ENCODE measurements at places on chromosomes 7 and 10.

GRCh38 chr10:67401711-67402110, 294.3 kb downstream of the CTNNA3 start:
- no peak for DNase-seq

DNA sequence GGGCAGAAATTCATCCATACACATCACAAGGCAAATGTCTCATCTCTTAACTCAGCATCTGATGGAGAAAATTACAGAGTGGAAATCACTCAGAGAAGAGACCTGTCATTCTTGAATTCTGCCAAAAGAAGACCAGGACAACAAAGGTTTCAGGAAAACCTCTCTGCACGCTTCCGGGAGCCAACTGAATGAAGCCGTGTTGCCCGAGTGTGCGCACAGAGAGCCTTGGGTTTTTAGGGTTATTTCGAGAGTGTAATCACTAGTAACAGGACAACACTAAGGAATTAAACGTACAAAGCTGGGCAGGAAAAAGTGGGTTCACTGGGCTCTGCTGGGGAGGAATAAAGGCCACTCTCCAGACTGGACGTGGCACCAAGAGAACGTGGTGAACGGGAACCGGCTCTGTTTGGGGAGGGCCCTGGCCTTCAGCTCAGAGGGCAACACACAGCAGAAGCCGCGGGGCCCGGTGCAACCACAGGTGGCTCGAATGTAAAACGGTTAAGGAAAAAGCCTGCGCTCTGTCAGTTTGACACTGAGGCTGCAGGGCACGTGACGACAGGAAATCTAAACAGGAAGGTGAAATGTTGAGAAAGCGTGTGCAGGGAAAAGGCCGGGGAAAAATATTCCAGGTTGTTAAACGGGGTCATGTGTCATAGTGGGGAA, 331.5 kb downstream of the DNAJB6 start:
- DNase-seq, result no peak

GRCh38 chr10:76270464-76270863, 839.0 kb downstream of the LRMDA start:
- no peak for DNase-seq

GRCh38 chr10:35495521-35496119, 109.5 kb upstream of the GJD4 start:
- no peak for DNase-seq

DNA sequence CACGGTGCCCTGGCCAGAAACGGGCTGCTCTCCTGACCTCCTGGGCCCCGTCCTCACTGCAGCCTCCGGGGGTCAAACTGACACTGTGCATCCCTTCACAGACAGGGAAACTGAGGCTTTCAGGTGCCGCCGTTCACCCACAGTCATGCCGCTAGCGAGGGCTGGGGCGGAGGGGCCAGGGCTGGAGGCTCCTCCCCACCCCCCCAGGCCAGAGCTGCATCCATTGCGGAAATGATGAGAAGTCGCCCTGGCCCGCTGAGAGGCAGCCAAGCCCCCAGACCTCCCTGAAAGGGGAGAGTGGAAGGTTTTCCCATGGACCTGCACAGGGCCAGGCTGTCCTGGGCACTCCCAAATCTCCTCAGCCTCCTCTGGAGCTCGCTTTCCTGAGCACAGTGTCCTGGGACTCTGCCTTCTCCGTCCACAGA, 16.5 kb upstream of the INPP5A start:
- no peak for DNase-seq

- DNase-seq, result no peak
Measured at GRCh38 chr10:126731610-126731990, 61.1 kb upstream of the C10orf90 start.

GRCh38 chr10:131792809-131793208, 108.0 kb upstream of the PPP2R2D start:
- DNase-seq, result no peak

DNA sequence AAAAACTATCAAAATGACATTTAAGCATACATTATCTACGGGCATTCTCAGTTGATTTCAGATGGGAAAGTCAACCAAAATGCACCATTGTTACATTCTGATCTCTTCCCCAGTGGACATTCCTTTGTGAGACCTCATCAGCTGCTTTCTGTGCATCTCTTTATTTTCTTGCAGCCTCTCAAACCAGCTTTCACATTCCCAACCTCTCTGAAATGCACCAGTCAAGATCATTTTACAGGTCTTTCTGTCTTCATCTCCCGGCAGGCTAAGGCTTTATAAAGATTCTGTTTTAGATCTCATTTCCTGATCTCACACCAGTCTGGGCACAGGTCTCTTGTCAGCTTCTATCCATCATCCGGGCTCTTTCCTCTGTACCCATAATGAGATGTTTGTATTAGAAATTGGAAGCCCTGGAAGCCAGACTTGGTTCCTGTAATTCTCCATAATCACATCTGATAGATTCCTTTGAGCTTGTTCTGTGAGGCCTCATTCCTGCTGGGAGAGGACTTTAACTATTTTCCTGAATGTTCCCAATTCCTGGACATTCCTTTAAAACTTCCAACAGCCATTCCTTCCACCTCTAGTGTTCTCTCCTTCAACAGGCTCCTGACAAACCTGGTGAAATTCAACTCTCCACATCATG, 44.3 kb upstream of the ARL4A start:
- no peak for DNase-seq

GRCh38 chr10:122127943-122128342, 139.0 kb downstream of the TACC2 start:
- DNase-seq, result no peak

DNA sequence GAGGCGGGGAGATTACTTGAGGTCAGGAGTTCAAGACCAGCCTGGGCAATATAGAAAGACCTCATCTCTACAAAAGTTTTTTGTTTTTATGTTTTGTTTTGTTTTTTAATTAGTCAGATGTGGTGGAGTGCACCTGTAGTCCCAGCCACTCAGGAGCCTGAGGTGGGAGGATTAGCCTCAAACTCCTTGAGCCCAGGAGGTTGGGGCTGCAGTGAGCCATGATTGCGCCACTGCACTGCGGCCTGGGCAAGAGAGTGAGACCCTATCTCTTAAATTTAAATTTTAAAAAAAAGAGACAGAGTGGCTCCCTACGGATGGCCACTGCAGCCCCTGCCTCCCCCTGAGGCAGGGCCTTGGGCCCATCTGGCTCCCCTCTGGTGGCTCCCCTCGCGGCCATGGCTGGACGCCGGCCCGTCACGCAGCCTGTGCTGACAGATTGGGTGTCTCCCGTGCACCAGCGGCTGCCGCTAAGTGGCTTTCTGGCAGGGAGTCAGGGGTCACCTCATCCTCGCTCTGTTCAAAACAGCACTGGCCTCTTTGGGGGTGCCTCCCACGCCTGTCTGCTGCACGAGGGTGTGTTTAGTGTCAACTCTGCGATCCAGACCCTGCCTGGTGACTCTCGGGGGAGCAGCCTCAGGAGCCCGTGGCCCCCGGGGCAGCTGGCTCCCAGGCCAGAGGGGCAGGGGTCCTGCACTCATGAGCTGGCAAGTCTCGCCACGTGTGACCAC, 44.4 kb upstream of the ELN start:
- DNase-seq, result no peak

GRCh38 chr7:74202841-74203556, 6.8 kb upstream of the LAT2 start:
- no peak for DNase-seq

DNA sequence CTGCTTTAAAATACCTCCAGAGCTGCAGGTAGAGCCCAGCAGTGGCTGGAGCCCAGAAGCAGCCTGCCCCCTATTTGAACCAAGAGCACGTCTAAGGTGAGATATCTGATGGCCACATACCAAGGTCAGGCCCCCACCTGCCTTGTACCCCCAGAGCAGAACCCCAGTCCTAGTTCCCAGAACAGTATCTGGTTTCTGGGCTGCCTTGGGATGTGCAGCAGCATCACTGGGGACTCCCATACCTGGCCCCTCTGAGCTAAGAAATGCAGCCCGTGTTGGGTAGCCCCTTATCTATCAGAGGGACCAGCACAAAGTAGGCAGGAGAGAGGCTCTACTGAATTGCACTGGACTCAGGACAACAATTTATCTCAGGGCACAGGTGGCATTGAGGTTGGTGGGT, 8.9 kb downstream of the SFTPD start:
- no peak for DNase-seq

- no peak for DNase-seq
Measured at GRCh38 chr7:102165136-102165535, 121.5 kb upstream of the SH2B2 start.

GRCh38 chr10:84177541-84178141, 4.0 kb downstream of the GPR15LG start:
- DNase-seq, result peak; percentile 27

DNA sequence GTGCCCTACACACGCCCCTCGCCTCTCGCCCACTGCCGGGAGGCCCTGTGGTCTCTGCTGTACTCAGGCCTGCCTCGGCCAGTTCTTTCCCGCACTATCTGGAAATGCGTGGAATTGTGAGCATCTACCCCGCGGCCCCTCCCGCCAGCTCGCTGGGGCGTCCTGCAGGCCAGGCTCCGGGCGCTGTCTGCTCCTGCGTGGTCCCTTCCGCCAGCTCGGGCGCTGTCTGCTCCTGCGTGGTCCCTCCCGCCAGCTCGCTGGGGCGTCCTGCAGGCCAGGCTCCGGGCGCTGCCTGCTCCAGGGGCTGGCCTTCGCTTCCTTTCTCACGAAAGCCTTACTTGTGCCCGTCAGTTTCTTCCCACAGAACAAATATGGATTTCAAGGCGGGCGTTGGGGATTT, 14.9 kb downstream of the GET4 start:
- DNase-seq, result no peak

- DNase-seq, result no peak
Measured at GRCh38 chr7:22296916-22297315, 60.0 kb downstream of the RAPGEF5 start.

DNA sequence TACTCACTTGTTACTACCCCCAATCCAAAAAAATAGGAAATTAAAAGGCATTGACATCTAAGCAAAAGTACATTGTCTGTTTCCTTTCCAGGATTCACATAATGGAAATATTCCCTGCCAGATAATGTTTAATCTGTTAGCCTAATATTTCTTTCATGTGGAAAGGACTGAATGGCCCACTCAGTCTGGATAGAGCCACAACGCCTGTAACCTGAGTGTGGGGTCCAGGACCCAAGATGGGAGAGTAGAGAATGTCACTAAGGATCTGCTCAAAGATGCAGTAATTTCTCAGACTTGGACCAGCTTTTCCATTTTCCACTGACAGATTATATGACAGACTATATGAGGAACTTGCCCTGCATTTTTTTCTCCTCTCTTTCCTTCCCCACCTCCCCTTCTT, 1088.9 kb downstream of the KCNMA1 start:
- DNase-seq, result no peak

DNA sequence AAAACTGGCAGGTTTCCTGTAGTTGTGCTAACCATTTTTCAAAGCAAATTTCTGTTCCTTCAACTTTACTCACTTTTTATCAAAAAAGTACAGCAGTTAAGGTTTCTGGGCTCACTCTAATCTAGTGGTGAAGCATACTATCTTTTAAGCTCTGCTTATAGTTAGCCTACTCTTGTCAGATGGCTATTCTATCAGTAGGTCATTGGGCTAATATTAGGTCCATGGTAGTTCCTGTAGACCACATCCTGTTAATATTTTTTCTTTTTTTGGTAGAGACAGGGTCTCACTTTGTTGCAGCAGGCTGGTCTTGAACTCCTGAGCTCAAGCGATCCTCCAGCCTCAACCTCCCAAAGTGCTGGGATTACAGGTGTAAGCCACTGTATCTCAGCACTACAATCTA, 27.9 kb upstream of the NRCAM start:
- DNase-seq, result no peak

GRCh38 chr10:102281102-102281487, 35.8 kb downstream of the GBF1 start:
- no peak for DNase-seq

DNA sequence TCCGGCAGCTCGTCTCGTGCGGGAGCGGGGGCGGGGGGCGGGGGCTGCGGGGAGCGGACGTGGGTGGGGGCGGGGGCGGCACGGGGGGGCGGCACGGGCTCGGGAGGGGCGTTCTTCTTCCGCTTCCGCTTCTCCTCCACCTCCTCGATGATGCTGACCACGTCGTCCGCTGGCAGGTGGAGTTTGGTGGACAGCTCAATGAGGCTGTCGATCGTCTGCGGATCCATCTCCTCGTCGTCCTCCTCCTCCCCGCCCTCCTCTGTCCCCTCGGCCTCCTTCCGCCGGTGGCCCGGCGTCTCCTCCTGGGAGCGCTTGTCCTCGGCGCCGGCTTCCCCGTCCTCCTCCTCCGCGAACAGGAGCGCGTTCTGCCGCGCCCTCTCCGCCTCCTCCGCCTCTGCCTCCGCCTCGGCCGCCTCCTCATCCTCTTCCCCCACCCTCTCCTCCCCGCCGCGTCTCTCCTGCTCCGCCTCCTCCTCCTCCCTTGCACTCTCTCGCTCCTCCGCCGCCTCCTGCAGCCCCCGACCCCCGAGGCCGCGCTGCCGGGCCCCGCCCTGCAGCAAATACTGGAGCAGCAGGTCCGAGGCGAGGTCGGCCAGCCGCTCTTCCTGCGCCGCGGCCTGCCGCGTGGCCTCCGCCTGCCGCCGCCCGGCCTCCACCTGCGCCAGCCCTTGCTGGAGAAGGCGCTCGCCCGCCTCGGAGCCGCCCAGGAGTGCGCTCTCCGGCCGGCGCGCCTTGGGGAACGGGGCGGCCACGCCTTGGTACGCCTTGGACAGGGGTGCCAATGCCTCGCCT, 1.9 kb downstream of the VGF start:
- no peak for DNase-seq

- DNase-seq, result no peak
Measured at GRCh38 chr10:111646021-111646420, 537.5 kb downstream of the GPAM start.

GRCh38 chr7:103955985-103956384, 33.5 kb downstream of the RELN start:
- DNase-seq, result no peak

Measured in stimulated activated CD8-positive, alpha-beta memory T cell treated with anti-CD3 and anti-CD28 coated beads, Interleukin-15, amount 100 ng/mL, for 4 hours (primary cell).